Fibroblast of pulmonary artery (primary cell): ENCODE measurements at places on chromosomes 5 and 9.

- no peak for DNase-seq
Measured at GRCh38 chr5:16558984-16559629, 57.7 kb downstream of the RETREG1 start.

GRCh38 chr5:91168859-91169258 is 214.3 kb downstream of the ARRDC3 start:
- no peak for DNase-seq

- DNase-seq = peak; percentile 67
Measured at GRCh38 chr5:138000102-138000723, 32.7 kb downstream of the FAM13B start.

- DNase-seq = no peak
Measured at GRCh38 chr9:6565312-6565711, 80.2 kb downstream of the GLDC start.

GRCh38 chr9:86287013-86287412 is 4.7 kb upstream of the ISCA1 start:
- DNase-seq = peak; percentile 60
